ENCODE measurements at places on chromosomes 2 and 18.

DNA sequence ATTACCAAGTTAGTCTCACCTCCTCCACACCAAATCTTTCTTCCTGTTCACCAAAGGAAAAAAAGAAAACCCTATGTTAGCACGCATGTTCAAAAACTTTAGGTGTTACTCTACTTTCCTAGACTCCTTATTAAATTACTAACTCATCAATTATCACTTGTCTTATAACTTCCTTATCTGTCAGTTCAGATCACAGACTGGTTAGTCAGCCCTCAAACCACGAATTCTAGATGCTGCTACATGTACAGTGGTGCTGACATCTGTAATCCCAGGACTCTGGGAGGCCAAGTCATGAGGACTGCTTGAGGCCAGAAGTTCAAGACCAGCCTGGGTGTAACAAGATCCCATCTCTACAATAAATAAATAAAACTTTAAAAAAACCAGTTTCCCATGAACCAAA, 3.5 kb downstream of the YWHAQ start:
- no peak for DNase-seq

DNA sequence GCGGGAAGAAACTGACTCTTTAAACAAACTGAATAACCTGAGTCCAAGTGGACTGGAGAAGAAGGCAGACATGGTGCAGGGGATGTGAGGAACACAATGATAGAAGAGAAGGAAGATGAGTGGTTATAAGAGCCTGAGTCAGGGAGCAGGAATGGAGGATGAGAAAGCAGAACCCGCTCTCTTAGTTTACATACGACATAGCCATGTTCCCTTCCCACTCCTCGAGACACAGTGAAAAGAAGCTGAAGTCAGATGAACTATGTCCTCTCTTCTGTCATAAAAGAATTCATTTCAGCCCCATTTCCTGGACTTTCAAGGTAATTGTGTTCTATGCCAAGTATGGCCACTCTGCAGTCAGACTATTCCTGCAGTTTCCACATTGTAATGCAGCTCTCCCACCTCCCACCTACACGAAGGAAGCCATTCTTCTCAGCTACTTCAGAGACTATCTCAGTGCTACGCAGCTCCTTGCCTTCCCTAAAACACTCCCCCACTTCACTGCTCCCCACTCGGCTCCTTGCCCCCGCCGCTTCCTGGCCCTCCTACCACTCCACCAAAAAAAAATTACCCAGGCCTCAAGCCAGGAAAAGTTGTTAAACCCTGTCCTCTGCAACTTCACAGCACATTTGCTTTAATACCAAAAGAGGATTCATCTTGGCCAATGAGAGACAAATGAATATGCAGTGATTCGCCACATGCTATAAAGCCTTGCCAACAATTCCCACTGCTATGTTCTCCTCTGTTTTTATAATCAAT, 323.4 kb upstream of the EPHA4 start:
- DNase-seq = no peak

- no peak for DNase-seq
Measured at GRCh38 chr2:46355756-46356155, 58.5 kb downstream of the EPAS1 start.

GRCh38 chr2:187862715-187863114, 308.5 kb upstream of the TFPI start:
- no peak for DNase-seq

DNA sequence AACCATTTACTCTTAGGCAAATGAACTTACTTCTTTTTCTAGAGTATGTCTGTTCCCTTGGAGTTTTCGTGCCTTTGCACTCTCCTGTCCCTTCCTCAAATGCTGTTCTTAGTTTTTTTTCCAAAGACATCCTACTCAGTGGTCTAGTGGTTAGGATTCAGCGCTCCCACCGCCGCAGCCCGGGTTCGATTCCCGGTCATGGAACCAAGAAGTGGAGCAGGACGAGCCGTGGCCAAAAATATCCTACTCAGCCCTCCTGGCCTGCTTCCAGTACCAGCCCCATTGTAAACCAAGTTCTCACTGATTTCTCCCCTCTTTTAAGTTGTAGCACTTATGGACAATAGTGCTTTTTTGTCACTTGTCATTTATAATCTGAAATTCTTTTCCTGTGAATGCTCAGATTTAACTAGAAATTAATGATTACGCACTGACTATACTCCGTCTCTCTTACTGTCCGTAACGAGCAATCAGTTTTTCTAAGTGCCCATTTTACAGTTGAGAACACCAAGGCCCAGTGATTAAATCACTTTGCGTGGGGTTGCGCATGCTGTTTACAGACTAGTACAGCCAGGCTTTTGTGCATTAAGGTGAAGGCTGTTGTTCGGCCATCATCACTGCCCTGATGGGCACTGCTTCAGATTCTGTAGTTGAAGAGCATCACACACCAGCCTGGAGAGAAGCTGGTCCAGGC, 17.9 kb downstream of the GREB1 start:
- DNase-seq = no peak
